ENCODE measurements at places on chromosomes 1 and 21. TPM values are rescaled to one million over a fixed set of nuclear protein-coding genes. Genes with fewer than 3 reads are reported as not detected.

The SELL gene
- 0.56 TPM for total RNA-seq

The PALMD gene
- total RNA-seq, result 82.1 TPM

The FOXD2 gene
- total RNA-seq, result under 0.01 TPM

The TSTD1 gene
- total RNA-seq, result 22.9 TPM

The SLC6A9 gene
- total RNA-seq, result 7.2 TPM
